Posterior vena cava (tissue), 2 donors: ENCODE measurements at places on chromosomes 7 and 10. TPM values are rescaled to one million over a fixed set of nuclear protein-coding genes. Genes with fewer than 3 reads are reported as not detected.

Gene FZD8
- 9.5 TPM for total RNA-seq

DNA sequence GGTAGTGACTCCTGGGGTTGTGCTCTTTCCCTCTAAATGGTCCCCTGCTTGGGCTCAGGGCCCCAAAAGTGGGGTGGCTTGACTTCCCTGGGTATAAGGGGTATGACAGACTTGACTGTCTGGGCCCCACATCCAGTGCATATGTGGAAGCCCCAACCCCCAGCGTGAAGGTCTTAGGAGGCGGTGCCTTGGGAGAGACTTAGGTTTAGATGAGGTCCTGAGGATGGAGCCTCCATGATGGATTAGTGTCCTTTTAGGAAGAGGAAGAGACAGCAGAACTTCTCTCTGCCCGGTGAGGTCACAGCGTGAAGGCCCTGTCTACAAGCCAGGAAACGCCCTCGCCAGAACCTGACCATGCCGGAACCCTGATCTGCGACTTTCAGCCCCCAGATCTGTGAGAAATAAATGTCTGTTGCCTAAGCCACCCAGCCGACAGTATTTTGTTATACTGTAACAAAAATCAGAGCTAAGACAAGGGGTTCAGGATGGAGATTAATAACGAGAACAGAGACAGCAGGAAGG, 23.8 kb downstream of the PODXL start:
- DNase-seq, result peak; percentile 56

- DNase-seq, result peak; percentile 20
Measured at GRCh38 chr10:110434489-110435096, 63.1 kb upstream of the DUSP5 start.

DNA sequence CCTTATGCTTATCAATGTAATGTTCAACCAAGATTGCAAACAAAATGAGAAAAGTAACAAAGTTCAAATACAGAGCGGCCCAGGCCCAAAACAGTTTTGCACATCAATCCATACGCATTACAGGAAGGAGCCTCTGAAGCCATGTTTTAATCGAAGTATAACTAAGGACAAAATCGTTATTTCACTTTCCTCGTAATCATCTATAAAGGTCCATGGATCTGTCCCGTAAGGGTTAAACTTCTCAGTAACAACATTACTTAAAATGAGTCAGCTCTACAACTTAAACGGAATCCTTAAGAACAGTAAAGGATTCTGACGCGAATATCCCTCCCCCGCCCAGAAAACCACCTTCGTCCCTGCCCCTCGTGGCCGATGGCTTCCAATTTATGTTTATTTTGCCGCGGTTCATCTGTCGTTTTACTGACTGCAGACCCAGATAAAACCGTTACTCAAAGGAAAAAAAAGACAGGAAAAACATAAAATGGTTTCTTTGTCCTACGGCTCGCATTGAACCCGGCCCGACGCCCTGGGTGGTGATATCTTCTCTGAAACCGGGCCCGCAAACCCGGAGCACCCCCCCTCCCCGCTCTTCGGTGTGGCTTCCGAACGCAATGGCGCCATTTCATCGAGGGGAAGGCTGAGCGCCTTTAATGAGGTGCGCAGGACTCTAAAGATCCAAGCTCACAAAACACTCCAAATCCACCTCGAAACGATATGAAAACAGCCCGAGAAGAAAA, 1.1 kb downstream of the HNRNPA2B1 start:
- DNase-seq, result peak; percentile 90
